ENCODE measurements at places on chromosomes 4 and X.

GRCh38 chr4:110793890-110794554 is 171.1 kb upstream of the PITX2 start:
- no peak for DNase-seq

DNA sequence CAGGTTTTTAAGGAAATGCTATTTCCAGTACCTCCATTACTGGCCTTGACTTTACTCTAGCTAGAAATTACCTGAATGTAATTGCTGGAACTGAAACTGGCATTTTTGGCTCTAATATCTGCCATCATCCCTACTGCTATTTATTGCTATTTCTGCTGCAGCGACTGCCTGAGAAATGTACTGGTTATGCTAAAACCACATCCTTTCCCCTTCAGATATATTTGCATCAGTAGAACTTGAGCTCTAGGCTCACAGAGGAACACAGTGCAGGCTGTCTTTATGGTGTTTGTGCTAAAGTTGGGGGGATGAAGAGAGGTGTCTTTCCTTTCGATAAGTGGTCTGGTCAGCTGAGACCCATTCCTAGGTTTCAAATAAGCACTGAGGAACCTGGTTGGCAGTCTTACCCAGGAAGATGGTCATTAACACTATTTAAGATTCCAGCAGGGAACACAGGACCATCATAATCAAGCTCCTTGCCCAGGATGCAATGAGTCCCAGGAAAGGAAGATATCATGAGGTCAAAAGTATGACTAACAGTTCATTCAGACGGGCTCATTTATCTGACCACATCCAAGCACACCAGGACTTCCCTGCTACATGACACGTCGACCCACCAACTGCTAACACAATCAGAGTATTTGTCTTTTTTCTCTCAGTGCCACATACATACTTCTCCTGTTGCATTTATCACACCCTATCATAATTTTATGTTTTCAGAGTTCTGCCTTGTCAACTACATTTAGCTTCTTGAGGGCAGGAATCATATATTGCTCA is 137.4 kb downstream of the GABRA3 start:
- DNase-seq = no peak

DNA sequence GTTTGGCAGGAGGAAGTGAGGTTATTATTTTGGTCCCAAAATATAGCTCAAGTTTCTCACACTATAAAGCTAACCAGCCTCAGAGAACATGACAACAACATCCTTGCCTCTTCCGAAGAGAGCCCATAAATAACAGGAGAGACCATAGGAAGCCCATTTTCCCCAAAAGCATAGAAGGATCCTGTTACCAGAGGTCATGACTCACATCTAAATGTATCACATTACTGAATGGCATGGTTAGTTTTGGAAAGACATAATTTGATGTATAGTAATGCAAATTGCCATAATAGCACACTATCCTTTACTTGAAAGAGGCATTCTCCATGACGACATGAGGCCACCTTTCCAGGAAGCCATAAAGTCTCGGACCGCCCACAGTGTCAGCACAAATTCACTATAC is 238.8 kb upstream of the GRIA3 start:
- no peak for DNase-seq

- no peak for DNase-seq
Measured at GRCh38 chr4:153789741-153790499, 1.0 kb upstream of the SFRP2 start.

DNA sequence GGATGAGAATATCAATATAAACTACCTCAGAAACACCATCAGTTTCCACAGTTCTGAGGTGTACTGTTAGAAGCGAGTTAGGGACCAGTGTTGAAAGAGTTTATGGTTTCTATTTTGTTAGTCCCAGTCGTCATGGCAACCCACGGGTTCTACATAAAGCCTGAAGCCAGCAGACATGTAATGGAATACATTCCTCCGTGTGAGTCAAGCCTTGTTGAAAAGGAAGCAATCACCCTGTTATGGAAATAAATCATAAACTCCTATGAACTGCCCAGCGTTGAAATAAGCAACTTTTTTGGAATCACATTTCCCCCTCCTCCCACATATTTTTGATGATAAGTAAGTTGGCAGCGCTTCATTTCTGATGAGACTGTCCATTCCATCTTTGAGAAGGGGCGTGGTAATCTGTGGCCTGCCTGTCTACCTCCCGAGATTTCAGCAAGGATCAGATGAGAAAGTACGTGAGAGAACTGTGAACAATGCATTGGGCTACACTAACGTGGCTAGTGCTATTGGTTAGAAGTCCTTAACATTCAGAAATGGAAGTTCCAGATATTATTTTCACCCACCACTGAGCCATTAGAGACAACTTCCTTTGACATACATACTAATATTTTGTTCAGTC is 40.4 kb upstream of the PDHA1 start:
- DNase-seq = no peak

- DNase-seq = no peak
Measured at GRCh38 chrX:132375941-132376340, 112.9 kb downstream of the MBNL3 start.

DNA sequence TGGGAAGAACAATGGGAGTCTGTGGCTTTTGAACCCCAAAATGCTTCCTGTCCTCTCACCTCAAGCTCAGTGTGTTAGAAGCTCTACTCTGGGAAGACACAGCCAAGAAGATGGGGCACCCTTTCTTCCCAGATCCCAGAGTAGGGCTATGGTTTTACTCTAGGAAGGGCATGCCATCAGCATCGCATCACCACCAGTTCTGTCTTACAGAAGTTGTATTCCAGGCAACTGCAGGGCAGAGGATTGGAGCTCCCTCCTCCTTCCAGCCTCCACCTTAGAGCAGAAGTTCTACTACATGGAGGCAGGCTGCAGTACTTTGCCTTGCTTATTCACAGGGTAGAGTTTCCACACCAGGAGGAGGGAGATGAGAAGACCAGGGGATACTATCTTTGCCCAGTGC is 18.1 kb upstream of the ZFX start:
- DNase-seq = no peak

DNA sequence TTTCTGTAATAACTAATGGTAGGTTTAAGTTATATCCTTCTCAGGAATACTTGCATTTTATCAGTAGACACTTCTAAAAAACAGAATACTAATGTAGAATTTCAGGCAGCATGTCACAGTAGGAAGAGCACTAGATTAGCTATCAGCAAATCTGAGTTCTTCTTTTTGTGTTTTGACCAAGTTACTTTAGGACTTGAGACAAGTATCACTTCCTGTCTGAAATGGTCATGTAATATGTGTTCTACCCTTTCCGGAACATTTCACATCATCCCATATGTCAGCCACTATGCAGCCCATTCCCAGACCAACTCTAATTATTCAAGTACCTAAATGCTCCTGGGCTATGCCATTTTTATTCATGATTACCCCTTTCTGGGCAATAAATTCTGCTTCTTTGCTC is 401.8 kb upstream of the RPS6KA3 start:
- DNase-seq = no peak

DNA sequence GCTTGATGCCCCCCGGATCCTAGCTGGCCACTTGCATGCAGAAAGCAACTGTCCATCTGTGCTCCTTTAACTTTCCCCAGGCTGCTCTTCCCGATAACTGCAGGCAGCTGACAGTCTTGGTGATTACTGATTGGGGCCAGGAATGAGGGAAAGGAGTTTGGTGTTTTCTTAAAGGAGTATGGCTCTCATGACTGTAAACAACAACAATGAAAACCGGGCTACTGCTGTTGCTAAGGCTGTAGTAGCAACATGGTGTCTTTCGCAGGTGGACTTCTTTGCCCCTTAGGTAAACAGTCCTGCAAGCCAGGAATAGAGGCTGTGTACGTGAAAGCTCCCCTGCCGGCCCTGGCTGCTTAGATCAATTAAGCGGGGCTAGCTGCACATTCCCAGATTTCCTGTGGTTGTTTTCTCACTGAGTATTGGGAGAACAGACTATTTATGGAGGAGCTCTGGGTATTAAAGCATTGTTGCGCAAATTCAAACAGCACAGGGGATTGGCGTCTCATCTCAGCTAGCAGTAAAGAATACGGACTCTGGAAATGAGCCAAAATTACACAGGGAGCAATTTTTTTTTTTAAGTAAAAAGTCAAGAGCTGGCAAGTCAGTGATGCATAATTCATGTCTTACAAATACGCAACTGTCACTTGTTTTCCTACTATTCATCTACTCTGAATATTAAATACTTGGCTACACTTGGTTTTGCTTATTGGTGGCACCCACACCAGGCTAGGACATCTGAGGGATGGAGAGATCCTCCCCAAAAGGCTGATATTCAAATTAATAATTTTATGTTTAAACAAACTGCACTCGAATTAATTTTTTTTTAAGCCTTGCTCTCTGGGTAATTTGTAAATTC is 61.6 kb upstream of the NAP1L5 start:
- DNase-seq = no peak

- DNase-seq = no peak
Measured at GRCh38 chr4:139282065-139282720, 2.2 kb upstream of the MGARP start.

DNA sequence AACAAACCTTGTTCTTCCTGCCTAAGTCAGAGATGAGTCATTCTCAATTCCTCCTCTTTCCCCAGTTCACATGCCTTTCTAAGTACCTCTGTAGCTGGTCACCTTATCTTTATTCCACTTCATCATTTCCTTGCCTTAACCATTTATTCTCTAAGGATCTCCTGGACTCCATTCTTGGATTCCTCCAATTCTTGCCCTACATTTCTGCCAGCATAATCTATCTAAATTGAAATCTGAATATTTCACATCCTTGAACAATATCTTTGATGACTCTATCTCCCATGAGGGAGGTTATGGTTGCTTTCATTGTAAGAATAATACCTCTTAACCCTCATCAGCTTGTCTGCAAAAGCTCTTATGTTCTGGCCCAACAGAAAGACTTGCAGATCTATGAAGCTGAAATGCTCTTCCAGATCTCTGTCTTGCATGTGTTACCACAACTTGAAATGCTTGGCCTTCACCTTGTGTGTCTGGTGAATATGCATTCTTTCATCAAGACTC is 28.6 kb upstream of the PDE5A start:
- DNase-seq = no peak

- DNase-seq = no peak
Measured at GRCh38 chr4:177177541-177178081, 132.1 kb upstream of the NEIL3 start.

DNA sequence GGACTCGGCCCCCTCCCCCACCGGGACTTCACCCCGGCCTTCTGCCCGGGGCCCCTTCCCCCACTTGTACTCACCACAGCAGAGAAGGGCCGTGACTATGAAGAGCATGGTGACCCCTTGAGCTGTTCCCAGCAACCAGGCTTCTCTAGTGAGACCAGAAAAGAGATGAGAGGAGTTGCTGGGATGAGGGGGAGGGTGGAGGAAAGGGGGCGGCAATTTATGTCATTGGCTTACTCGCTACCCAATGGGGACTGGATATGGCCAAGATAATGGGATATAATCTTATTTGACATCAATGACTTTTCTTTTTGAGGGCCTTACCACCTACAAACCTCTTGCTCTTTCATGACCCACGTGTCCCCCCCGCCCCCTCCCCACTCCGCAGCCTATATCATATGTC is 9.9 kb downstream of the IGSF1 start:
- DNase-seq = no peak

DNA sequence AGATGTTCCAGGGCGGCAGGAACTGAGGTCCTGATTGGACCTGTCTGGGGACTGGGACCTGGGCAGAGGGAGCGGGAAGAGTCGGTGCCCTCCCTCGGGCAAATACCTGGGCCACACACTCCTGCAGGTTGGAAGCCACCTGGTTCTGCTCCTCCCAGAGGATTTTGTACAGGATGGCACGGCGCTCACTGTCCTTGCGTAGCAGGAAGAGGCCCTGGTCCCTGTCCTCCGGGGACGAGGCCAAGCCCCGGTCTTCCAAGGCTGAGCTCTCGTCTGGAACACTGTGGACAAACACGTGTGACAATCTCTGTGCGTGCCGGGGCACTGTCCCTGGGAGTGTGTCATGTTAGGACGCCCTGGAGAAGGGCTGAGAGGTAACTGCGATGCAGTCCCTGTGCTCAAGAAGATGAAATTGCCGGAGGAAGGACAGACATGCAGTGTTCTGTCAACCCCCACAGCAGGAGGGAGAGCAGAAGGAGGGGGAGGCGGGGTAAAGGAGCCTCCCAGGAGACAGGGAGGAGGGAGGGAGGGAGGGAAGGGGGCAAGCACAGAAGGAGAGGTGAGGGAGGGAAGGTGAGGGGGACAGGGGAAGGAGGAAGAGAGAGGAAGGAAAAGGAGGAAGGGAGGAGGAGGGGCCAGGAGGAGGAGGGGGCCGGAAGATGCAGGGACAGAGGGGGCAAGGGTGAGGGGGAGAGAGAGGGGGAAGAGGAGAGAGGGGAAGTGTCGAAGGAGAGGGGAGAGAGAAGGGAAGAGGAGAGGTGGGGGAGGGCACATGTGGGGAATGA is 29.0 kb downstream of the PDHA1 start:
- DNase-seq = no peak

DNA sequence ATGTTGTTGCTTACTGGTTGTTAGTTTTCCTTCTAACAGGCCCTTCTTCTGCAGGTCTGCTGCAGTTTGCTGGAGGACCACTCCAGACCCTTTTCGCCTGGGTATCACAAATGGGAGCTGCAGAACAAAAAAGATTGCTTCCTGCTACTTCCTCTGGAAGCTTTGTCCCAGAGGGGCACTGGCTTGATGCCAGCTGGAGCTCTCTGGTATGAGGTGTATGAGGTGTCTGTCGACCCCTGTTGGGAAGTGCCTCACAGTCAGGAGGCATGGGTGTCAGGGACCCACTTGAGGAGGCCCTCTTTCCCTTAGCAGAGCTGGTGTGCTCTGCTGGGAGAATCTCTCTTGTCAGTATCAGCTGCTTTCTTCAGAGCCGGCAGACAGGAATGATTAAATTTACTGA is 127.4 kb upstream of the EDA2R start:
- no peak for DNase-seq

GRCh38 chr4:159232465-159233106 is 129.7 kb downstream of the RAPGEF2 start:
- no peak for DNase-seq

DNA sequence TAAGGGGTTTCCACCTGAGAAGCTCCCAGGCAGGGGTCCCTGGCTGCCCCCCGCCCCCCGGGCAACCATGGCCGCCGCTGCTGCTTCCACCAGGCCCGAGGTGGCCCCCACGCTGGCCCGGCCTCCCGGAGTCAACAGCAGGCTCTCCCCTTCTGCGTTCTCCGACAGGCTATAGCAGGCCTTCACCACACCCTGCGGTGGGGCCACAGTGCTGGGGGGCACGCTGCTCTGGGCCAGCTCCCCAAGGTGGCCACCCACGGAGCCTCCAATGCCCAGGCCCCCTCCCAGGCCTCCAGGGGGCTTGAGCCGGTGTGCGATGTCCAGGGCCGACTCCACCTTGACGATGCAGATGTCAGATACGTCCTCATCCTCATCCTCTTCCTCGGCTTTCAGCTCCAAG is 72.5 kb downstream of the UBE2K start:
- DNase-seq = no peak

DNA sequence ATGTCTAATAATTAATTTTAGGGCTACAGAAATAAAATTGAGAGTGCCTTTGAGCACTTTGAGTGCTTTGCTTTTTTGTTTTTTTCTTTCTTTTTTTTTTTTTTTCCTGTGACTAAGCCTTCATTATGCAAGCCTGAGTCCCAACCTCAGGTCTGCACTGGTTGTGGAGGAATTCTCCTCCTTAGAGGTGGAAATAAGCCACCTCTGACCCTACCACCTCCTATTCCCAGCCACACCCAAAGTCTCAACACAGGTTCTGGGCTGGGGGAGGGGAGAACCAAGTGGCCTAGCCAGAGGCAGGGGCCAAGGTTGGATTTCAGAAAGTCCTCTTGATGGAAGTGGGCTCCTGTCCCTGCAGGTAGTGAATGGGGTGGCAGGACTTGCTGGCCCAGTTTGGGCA is 180.2 kb downstream of the ARAP2 start:
- DNase-seq = no peak
